ENCODE measurements at places on chromosomes 13 and 19. TPM values are rescaled to one million over a fixed set of nuclear protein-coding genes. Genes with fewer than 3 reads are reported as not detected.

RNF225 gene
- not detected for total RNA-seq

LILRA6 gene
- total RNA-seq, result 2.2 TPM

SERPINE3 gene
- total RNA-seq, result not detected

DDX49 gene
- 37.9 TPM for total RNA-seq

STOML3 gene
- not detected for total RNA-seq

KLK3 gene
- total RNA-seq, result not detected

- H3K27me3 ChIP-seq, result no peaks in the 10 kb centered on the region
- peaks cover 18% of the 10 kb centered on the region for H3K36me3 ChIP-seq
- peak overlapping the region; percentile 82 for H3K27ac ChIP-seq
Observed at GRCh38 chr13:33125821-33126570, 109.8 kb downstream of the KL start.

DNA sequence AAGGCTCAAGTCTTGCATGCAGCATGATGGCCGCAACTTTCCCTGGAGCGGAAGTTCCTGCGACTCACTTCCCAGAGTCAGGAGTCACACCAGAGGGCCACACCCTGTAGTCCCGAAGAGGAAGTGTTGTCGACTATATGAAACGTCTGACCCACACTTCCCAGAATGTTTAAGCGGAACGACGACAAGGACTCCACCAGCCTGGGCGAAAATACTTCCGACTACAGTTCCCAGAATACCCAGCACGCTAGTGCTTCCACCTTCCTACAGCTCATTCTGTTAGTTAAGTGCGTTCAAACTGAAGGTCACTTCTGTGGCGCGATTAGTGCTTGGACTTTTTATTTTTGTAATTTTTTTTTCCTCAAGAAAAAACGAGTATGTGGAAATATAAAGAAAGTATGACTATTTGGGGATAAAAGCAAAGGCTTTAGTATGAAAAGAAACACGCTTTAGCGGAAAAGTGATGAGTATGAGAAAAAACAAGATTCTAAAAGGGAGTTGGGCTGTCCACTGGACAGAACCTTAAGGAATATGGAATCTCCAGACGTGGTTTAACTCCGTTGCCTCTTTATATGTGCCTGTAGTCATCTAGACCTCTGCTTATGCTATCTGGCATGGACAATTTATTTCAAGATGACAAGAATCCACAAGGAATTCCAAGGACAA lies 15.5 kb upstream of the ZNF112 start:
- no peaks in the 10 kb centered on the region for H3K36me3 ChIP-seq
- H3K27me3 ChIP-seq, result no peaks in the 10 kb centered on the region
- H3K4me1 ChIP-seq, result no peaks in the 10 kb centered on the region
- no peak for DNase-seq

- no peak overlapping the region for H3K27ac ChIP-seq
- H3K4me3 ChIP-seq, result peak overlapping the region; percentile 30
- H3K4me1 ChIP-seq, result peaks cover 4% of the 10 kb centered on the region
- H3K27me3 ChIP-seq, result peaks cover 28% of the 10 kb centered on the region
- DNase-seq, result peak; percentile 92
Observed at GRCh38 chr19:703651-704446, 4.9 kb upstream of the PALM start.

GRCh38 chr19:11233073-11233472 lies 6.3 kb upstream of the ANGPTL8 start:
- no peak overlapping the region for H3K27ac ChIP-seq
- H3K4me1 ChIP-seq, result no peaks in the 10 kb centered on the region
- DNase-seq, result no peak
- H3K27me3 ChIP-seq, result no peaks in the 10 kb centered on the region
- H3K4me3 ChIP-seq, result no peak overlapping the region

- no peak overlapping the region for H3K27ac ChIP-seq
- DNase-seq, result no peak
- H3K36me3 ChIP-seq, result no peaks in the 10 kb centered on the region
- H3K27me3 ChIP-seq, result no peaks in the 10 kb centered on the region
Observed at GRCh38 chr13:35903075-35903474, 228.1 kb downstream of the DCLK1 start.

DNA sequence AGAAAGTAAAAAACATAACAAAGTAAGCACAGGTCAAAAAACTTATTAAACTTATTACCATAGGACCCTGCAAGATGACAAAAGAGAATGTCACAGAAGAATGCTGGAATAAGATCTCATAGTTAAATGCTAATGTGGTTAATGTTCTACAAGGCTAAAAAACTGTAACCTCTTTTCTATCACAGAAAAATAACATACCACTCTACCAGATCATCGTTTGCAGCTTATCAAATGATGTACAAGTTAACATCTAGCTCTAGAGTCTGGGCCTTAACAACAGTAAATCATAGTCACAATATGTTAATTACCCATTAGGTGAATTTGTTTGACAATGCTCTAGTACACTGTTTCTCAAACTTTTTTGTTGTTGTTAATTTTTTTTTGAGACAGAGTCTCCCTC lies 53.0 kb downstream of the NUFIP1 start:
- H3K27ac ChIP-seq, result no peak overlapping the region
- H3K27me3 ChIP-seq, result no peaks in the 10 kb centered on the region
- H3K36me3 ChIP-seq, result no peaks in the 10 kb centered on the region
- no peaks in the 10 kb centered on the region for H3K4me1 ChIP-seq

DNA sequence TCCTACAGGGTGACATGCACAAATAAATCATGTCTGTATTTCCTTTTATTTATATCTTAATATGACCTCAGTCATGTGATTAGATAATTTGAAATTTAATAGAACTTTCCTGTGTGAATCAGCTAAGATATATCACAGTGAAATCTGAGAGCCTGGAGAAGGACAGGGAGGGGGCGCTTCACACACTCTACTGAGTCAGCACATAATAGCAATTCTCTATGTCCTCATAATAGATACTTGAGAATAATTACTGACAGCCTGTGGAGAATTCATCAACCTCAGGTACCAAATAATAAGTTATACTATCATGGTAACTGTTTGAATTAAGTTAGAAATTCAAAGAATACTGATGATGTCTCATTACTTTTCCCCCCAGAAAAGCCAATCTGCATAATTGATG lies 98.0 kb upstream of the SLC10A2 start:
- no peaks in the 10 kb centered on the region for H3K27me3 ChIP-seq
- no peak overlapping the region for H3K27ac ChIP-seq
- H3K4me1 ChIP-seq, result no peaks in the 10 kb centered on the region
- no peaks in the 10 kb centered on the region for H3K36me3 ChIP-seq

GRCh38 chr19:50167314-50167721 lies 4.2 kb upstream of the IZUMO2 start:
- no peaks in the 10 kb centered on the region for H3K4me1 ChIP-seq
- H3K36me3 ChIP-seq, result no peaks in the 10 kb centered on the region
- DNase-seq, result no peak
- no peak overlapping the region for H3K4me3 ChIP-seq
- peaks cover 21% of the 10 kb centered on the region for H3K27me3 ChIP-seq

DNA sequence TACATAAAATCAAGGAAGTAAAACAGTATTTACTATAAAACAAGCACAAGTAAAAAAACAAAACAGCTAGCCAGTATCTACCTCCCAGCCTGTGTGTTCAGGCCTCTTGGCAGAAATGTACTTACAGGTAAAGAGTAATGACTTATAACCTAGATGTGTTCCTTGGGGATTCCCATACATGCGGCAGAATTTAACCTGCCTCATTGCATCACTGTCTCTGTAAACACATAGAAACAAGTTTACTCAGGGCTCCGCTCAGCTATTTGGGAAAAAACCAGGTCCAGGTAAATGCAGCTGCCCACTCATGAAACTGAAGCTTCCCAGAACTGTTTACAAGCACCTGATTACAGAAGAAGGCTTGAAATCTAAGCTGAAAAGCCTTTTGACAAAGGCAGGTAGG lies 50.7 kb upstream of the SERP2 start:
- H3K27ac ChIP-seq, result no peak overlapping the region
- H3K36me3 ChIP-seq, result no peaks in the 10 kb centered on the region
- no peak overlapping the region for H3K4me3 ChIP-seq
- no peaks in the 10 kb centered on the region for H3K27me3 ChIP-seq

DNA sequence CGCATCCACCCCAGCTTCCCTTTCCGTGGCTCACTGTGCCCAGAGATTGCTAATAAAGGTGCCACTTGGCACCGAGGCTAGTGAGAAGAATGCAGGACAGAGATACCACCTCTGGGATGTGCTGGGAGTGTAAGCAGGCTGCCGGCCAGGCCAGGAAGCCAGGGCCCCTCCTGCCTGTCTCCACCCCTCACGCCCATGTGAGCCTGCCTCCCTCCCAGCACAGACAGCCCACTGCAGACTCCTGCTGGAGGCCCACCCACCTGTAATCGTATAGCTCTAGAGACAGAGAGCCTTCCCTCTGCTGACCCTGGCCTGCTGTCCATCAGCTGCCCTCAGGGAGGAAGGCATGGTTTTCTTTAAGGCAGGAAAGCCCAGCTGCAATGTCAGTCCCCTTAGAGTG lies 13.9 kb downstream of the VSTM2B start:
- no peak overlapping the region for H3K4me3 ChIP-seq
- DNase-seq, result peak; percentile 35
- H3K4me1 ChIP-seq, result no peaks in the 10 kb centered on the region
- no peak overlapping the region for H3K27ac ChIP-seq
- no peaks in the 10 kb centered on the region for H3K36me3 ChIP-seq

DNA sequence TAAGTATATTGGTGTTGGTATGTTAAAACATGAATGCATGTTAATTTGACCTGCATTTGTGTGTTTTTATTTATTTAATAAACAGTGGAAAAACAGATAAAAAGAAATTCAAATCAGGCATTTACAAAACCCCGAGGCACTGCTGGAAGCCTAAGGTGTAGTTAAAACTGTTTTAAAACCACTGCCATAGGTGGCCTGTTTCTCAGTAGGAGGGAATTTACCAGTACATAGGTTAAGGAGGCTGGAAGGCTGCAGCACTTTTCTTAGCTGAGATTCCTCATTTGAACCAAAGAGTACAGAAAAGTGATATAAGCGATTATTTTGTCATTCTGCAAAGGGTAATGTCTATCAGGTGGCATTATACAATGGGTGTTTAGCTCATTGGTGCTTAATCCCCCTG lies 99.6 kb downstream of the PAN3 start:
- H3K27ac ChIP-seq, result no peak overlapping the region
- H3K27me3 ChIP-seq, result no peaks in the 10 kb centered on the region
- H3K36me3 ChIP-seq, result no peaks in the 10 kb centered on the region
- DNase-seq, result no peak
- H3K4me3 ChIP-seq, result no peak overlapping the region

GRCh38 chr19:20388706-20389225 lies 176.8 kb downstream of the ZNF737 start:
- H3K27me3 ChIP-seq, result no peaks in the 10 kb centered on the region
- no peak for DNase-seq
- no peak overlapping the region for H3K4me3 ChIP-seq
- H3K4me1 ChIP-seq, result no peaks in the 10 kb centered on the region

All from sigmoid colon (tissue), 7 donors.